ENCODE measurements at places on chromosomes 2 and 18. TPM values are rescaled to one million over a fixed set of nuclear protein-coding genes. Genes with fewer than 3 reads are reported as not detected.

GRCh38 chr2:99643787-99644418 is 154.1 kb upstream of the REV1 start:
- DNase-seq: no peak

GRCh38 chr2:204357286-204357685 is 188.0 kb upstream of the PARD3B start:
- peak; percentile 76 for DNase-seq

GRCh38 chr18:63407734-63408133 is 14.5 kb downstream of the VPS4B start:
- no peak for DNase-seq

GRCh38 chr2:48668992-48669391 is 51.3 kb downstream of the GTF2A1L start:
- DNase-seq: no peak

TEX44 gene
- not detected for polyA plus RNA-seq

VWA3B gene
- polyA plus RNA-seq: 0.80 TPM

Measured in left kidney (tissue), 8 donors.